ENCODE measurements at places on chromosomes 3 and 15. TPM values are rescaled to one million over a fixed set of nuclear protein-coding genes. Genes with fewer than 3 reads are reported as not detected.

SNTN gene
- total RNA-seq, result not detected

SLC9C1 gene
- not detected for total RNA-seq

FES gene
- 3.0 TPM for total RNA-seq

MELTF gene
- 13.8 TPM for total RNA-seq

PDZRN3 gene
- total RNA-seq, result 0.95 TPM

AADACL2 gene
- total RNA-seq, result not detected

TM6SF1 gene
- 28.7 TPM for total RNA-seq

DNA sequence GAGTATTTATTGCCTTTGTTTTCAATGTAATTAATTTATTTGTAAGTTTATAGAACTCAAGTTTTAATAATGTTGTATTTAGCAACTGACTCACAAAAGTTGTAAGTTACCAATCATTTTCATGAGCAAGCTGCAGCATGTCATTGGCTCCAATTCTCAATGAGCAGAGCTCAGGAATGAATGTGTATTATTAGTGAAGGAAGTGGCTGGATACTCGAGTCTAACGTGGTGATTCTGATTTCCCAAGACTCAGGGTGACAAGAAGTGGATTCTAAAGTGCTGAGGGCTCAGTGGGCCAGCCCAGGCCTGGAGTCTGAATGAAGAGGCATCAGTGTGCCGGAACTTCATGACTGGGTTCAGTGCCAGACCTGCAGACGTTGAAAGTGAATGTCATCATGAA, 39.6 kb downstream of the CLDN11 start:
- DNase-seq, result no peak

GRCh38 chr3:172444821-172445220, 3.4 kb downstream of the GHSR start:
- no peak for DNase-seq

GRCh38 chr3:3771567-3771966, 27.7 kb upstream of the LRRN1 start:
- no peak for DNase-seq

DNA sequence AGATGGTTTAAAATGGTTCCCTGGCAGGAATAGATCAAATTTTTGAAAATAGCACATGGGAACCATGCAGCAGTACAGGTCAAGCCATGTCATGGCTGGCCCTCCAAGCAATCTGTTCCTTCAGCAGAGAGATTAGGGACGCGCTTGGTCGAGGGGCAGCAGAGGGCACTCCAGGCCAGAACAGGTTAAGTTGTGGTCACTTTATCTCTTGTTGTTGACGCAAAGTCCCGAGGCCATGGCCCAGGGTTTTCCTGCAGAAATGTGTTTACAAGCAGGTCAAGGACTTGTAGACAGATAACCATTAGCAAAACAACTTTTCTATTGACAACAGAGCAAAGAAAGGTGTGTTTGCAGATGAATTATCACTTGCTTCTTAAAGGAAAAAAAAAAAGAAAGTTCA, 570.0 kb upstream of the NR2F2 start:
- no peak for DNase-seq

GRCh38 chr3:8233938-8234337, 267.7 kb upstream of the LMCD1 start:
- DNase-seq, result no peak

DNA sequence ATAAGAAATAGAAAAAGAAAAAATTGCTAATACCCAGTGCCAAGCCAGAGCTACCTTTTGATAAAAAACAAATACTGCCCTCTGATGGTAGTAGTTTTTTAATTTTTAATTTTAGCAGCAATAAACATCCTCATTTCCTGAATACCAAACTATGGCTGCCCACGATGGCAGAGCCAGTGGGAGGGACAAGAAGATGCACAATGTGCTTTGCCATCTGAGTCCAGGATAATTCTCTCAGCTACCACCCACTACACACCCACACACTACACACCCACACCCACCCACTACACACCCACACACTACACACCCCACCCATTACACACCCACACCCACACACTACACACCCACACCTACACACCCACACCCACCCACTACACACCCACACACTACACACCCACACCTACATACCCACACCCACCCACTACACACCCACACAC, 17.8 kb downstream of the CEP19 start:
- peak; percentile 39 for DNase-seq

DNA sequence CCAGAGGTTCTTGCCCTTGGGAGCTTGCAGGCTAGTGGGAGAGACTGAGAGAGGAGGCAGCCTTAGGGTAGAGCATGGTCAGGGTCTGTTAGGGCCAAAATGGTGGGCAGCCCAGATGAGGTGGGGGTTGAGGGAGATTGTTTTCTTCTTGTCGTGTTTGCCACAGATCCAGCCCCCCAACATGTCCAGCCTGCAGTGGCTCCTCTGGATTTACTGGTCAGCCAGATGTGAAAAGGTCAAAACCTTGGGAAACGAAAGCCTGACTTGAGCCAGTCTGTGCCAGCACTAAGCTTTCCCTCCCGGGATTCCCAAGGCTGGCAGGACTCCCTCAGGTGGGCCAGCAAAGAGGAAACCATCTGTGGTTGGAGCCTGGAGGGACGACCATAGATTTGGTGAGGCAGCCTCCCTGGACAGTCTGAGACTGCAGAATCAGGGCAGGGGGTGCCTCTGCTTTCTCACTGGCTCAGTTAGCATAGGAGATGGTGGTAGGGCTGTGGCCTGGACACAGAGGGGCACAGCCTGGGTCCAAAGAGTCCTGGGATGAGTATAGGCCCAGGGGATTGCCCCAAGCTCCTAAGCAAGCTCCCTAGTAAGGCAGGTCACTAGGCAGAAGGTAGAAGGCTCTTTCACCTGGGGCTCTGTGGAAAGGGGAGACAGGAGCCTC, 51.2 kb upstream of the PRR23C start:
- no peak for DNase-seq

- peak; percentile 87 for DNase-seq
Observed at GRCh38 chr3:161069511-161070251, 35.5 kb downstream of the B3GALNT1 start.

- DNase-seq, result no peak
Observed at GRCh38 chr3:18372786-18373405, 52.2 kb downstream of the SATB1 start.

- no peak for DNase-seq
Observed at GRCh38 chr3:126319701-126320295, 37.4 kb downstream of the KLF15 start.

DNA sequence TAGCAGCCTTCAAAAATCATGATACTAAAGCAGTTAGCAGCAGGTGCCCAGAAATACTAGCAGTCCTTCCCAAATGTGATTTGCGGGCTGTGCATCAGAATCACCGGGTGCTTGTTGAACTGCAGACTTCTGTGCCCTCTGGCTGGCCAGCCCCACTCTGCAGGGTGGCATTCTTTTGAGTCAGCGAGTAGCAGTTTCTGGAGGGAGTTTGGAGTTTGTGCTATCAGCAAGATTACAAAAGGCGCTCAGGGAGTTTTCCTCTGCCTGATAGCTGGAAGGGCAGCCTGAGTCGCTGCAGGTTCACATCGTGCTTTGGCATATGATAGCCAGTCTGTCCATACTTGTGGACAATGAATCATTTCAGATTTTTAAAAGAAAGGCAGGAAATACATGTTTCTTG, 57.6 kb downstream of the CLDN11 start:
- DNase-seq, result no peak

GRCh38 chr15:39623529-39623931, 42.7 kb downstream of the THBS1 start:
- DNase-seq, result peak; percentile 10

GRCh38 chr3:105423397-105423796, 56.7 kb downstream of the ALCAM start:
- DNase-seq, result no peak

- DNase-seq, result no peak
Observed at GRCh38 chr3:97871801-97872524, 50.2 kb downstream of the CRYBG3 start.

DNA sequence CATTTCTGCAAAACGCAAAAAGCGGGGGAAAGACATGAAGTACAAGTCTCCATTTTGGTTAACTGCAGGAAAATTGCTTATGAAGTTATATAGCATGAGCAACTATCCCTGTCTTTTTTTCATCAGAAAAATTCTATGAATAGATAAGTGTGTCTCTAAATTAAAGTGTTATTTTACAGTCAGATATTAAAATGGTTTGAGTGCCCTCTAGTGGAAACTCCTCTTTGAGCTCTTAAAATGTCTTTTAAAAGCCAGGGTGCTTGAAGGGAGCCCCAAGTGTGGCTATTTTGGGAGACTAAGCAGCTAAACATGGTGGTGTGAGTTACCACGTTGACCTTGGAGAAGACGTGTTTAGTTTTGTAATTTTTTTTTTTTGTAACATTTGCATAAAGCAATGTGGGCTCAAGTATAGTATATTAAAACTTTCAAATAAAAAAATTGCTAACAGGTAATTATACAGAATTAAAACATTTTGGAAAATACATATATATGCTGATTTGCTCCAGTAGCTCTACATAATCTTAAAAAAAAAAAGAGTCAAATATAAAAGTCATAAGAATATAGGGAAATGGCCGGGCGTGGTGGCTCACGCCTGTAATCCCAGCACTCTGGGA, 77.2 kb downstream of the PPP2R3A start:
- DNase-seq, result peak; percentile 52

- no peak for DNase-seq
Observed at GRCh38 chr3:27080258-27080525, 289.0 kb downstream of the NEK10 start.

DNA sequence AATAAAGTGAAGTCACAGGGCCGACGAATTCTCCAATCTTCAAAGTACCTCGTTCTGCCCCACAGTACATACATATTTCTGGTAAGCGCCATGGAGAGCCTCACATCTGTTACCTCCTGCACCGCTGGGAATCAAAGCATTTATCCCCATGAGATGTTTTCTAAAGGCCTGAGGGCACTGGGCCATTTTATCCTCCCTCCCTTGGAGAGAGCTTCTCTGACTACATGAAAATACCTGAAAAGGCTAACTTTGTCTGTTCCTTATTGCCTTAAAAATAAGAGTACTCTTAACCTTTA, 148.1 kb downstream of the RORA start:
- no peak for DNase-seq
